ENCODE measurements at places on chromosomes 3 and 15.

- no peak for DNase-seq
Observed at GRCh38 chr3:99240700-99241099, 339.2 kb upstream of the DCBLD2 start.

GRCh38 chr15:64137226-64137833 lies 14.2 kb upstream of the SNX22 start:
- no peak for DNase-seq

DNA sequence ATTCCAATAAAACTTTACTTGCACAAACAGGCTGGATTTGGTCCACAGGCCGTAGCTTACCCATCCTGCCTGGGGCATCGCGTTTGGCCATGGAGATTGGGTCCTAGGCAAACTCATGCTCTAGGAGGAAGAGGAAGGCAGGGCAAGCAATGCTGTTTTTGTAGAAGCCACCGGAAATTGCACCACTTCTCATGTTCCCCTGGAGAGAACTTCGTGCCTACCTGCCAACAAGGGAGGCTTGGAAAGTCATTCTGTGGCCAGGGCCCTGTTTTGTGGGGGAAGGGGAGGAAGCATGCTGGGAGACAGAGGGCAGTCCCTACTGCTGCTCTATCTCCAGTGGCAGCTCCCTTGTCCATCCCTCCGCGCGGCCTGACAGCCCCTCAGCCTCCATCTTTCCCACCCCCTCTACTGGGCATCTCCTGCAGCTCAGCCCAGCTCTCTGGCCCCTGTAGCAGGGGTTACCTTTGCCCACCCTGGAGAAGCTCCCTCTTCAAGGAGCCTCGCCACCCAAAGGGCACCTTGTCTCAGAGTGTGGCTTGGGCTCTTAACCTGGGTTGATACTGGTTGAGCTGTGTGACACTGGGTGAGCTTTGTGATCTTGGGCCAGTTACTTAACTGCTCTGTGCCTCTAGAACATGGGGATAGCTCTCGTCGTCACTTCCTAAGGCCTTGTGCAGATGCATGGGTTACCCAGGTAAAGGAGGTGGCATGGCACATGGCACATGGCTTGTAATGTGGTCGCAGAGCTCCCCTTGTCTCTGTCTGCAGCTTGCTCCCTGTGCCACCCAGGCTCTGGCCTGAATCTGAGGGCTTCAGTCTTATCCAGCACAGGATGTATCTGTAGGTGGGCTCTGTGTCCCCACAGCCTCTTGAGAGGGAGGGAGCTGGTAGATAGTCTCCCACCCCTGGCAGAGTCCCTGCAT lies 6.1 kb downstream of the ABTB1 start:
- no peak for DNase-seq

GRCh38 chr3:107897471-107898061 lies 193.3 kb downstream of the CD47 start:
- no peak for DNase-seq

DNA sequence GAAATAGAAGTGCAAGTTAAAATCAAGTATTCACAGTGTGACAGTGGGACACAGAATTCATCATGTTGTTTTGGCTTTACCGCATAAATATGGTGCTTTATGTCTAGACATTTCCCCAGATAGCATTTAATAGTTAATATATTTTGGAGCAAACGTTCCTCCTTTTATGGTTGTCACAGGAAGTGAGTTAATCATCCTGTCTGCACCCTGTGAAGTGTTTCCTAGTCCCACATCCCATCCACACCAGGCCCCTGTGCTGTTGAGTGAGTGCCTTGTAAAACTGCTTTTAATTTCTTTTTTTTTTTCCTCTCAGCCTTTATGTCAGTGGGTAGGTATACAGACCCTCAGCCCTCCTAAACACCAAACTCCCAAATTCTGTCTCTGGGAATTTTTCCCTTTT lies 393.7 kb downstream of the FEZF2 start:
- DNase-seq: no peak

DNA sequence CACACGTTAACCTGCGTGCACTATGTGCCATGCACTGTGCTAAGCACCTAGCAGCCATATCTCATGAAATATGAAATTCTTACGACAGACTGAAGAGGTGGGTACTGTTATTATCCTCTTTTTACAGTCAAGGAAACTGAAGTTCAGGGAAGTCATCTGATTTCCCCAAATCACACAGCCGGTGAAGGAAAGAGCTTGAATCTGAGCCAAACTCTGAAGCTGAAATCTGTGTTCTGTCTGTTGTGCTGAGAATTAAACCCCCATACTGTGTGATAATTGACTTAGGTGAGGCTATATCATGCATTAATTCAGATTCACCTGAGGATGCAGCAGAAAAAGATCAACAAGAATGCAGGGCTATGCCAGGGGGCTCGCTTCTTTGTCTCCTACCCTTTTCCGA lies 475 bp downstream of the FAM107A start:
- no peak for DNase-seq

DNA sequence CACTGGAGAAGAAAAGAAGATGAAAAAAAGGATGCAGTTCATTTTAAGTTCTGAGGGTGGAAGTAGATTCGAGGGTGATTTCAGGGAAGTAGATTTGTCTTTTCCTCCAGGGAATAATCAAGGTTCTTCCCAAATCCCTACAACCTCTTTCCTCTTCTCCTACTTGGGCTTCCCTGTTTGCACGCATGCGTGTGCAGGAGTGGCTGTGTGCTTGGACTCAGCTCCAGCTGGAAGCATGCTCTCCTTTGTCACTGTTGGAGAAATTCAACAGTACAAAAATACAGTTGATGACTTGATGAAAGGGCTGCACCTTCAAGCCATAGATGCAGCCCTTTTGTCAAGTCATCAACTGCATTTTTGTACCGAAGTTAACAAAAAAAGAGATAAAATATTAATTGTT lies 3.8 kb downstream of the OR5K2 start:
- no peak for DNase-seq

GRCh38 chr3:55816794-55817576 lies 329.9 kb upstream of the WNT5A start:
- DNase-seq: no peak

GRCh38 chr3:46154311-46154710 lies 53.8 kb downstream of the CCR1 start:
- DNase-seq: no peak

DNA sequence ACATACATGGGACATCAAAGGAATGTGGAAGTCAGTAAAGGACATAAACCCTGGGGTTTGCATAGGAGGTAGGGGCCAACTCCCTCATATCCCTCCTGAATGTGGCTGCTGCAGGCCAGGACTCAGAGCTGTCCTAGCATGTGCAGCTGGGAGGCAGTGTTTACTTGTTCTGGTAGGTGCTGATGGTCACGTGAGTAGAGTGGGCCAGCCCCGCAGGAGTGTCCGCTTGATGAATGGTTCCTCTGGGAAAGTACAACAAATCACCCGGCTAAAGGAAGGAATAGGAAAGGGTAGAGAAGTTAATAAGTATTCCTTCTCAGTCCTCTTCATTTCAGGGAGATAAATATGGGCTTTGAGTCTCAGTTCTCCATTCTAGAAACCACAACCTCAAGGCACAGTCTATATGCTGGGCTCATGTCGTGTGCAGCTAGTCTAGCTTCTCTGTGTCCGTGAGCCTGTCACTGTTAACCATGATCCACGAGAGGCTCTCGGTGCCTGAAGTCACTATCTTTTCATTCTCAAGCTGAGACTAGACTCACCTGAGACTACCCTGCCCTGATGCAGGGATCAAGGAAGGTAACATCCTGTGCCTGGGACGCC lies 17.9 kb downstream of the RIOX2 start:
- no peak for DNase-seq

DNA sequence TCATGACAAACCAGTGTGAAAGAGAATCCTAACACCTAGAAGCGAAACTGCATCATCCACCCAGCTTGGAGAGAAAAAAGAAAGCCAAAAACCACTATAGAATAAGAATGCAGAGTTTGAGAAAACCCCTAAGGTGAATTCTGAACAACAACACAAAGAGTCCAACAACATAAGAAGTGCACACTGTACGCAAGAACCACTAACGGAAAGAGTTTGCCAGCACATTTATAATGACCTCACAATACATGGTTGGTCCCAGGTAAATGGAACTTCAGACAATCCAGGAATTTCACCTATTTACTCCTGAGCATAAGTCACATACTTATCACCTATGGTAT lies 128.3 kb upstream of the BHLHE40 start:
- no peak for DNase-seq

DNA sequence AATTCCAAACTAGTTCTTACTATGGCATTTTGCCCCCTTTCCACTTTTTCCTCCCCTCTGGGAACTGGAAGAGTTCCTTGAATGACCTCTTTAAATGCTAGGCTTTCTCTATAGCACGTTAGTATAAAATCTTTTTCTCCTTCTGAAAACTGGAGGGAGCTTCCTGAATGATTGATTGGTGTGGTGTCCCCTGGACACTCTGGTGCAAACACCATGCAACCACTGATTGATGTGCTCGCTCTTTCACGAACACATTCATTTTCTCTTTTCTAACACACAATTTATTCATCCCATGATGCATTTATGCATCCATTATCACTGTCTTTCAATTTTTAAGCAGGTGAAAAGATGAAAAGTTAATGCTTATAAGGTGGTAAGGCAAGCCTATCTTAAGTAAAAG lies 159.1 kb upstream of the NANOGP8 start:
- DNase-seq: no peak

- no peak for DNase-seq
Observed at GRCh38 chr3:18729671-18730070, 304.5 kb upstream of the SATB1 start.

DNA sequence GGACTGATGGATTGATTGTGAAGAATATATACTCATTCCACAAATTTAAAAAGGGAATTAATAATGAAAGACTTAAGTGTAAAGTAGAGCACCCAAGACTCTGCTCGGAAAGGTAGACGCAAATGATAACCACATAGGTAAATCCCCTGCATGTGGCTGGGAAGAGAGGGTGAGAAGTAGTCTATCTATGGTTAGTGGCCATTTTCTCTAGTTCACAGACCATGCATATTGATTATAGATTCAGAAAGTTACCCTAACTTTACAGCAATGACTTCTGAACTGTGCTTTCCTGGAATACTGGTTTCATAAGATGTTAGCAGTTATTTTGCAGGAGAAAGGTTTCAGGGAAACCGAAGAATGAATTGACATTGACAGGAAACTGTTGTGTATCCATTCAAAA lies 51.7 kb downstream of the CASR start:
- no peak for DNase-seq
